ENCODE measurements at places on chromosomes 5 and 9. TPM values are rescaled to one million over a fixed set of nuclear protein-coding genes. Genes with fewer than 3 reads are reported as not detected.

Gene GPR150
- 0.27 TPM for total RNA-seq

Gene SLC22A5
- 12.9 TPM for total RNA-seq

Gene LCN9
- total RNA-seq = not detected

Gene IL13
- not detected for total RNA-seq

Gene KCNN2
- total RNA-seq = not detected

Gene LECT2
- not detected for total RNA-seq

Gene SHISAL2B
- total RNA-seq = not detected

Gene PLK2
- total RNA-seq = 49.8 TPM

Gene GDNF
- not detected for total RNA-seq

Gene PHYHD1
- total RNA-seq = 1.5 TPM
